ENCODE measurements at places on chromosomes 6 and 20.

- no peak for DNase-seq
Measured at GRCh38 chr6:13733178-13733887, 21.7 kb upstream of the RANBP9 start.

DNA sequence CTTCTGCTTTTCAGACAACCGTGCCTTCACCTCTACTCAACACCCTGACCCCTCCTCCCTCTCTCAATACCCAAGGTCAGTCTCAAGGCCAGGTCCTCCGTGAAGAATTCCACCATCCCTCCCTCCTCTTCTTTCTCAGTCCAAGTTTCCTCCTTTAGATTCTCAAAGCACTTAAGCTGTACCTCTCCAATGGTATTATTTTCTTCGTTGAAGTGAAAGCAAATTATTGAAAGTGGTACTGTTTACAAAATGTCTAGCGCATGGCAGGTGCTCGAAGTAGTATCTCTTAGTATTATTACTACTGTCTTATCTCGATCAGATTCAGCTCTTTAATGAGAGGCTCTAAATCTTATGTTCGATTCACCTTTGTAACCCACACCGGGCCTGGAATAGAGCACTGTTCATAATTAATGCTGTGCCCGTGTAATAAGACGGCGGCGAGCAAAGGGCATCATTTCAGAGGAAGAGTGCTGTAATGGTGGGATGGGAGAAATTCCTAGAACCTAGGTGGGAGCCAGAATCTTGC is 593 bp upstream of the RALGAPB start:
- DNase-seq: no peak

DNA sequence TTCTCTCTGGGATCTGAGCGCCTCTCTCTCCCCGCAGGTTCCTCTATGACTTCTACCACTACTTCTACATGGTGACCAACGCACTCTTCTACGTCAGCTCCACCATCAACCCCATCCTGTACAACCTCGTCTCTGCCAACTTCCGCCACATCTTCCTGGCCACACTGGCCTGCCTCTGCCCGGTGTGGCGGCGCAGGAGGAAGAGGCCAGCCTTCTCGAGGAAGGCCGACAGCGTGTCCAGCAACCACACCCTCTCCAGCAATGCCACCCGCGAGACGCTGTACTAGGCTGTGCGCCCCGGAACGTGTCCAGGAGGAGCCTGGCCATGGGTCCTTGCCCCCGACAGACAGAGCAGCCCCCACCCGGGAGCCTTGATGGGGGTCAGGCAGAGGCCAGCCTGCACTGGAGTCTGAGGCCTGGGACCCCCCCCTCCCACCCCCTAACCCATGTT is 36.3 kb upstream of the MRGBP start:
- DNase-seq: no peak

DNA sequence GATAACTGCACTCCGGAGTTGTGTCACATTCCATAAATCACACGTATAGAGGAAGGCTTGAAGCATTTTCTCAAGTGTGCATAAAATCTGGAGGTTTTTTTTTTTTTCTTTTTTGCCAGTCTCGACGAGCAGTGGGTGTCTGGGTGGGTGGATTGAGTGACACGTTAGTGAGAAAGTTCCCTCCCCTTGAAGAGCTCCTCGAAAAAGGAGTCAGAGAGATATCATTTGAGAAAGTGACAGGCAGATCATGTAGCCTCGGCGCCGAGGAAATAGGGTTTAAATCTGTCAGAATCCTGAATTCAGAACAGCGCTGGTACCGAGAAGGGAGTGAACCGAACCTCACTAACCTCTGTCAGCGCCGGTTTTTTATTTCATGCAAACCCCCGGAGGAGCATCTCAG is 269.5 kb upstream of the ARID1B start:
- no peak for DNase-seq

GRCh38 chr6:484086-484745 is 92.7 kb downstream of the IRF4 start:
- DNase-seq: no peak

- no peak for DNase-seq
Measured at GRCh38 chr20:40081653-40082052, 607.4 kb downstream of the MAFB start.

- DNase-seq: peak; percentile 40
Measured at GRCh38 chr6:154161689-154162088, 122.6 kb downstream of the OPRM1 start.

DNA sequence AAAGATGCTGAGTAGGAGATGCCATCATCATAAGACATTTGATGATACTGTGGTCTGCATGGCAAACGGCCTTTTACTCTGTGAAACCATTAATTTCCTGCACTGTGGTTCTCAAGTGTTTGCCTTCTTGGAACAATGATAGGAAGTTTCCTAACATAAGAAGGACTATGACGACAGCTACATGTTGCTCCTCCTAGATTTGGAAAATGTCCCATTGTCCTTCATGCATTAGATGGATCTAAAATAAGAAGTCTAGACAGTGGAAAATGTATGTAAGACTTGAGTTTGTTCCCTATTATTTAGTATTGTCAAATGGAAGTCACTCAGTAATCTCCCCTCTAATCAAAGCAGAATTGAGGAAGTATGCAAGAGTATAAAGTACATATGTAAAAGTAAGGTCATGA is 98.5 kb upstream of the TMEM170B start:
- no peak for DNase-seq

Measured in GM12864 (cell line).